Hypothalamus (tissue), 51 donors: ENCODE measurements at places on chromosomes 3 and 15.
A peak's percentile ranks its signal among the peaks of the same experiment; 100 is the strongest.

GRCh38 chr3:17027318-17027717 lies 142.6 kb downstream of the PLCL2 start:
- DNase-seq: no peak

- peak; percentile 30 for DNase-seq
These were observed 70.6 kb downstream of the GAP43 start for GRCh38 chr3:115693868-115694267.

- no peak for DNase-seq
These were observed 612 bp downstream of the C3orf38 start for GRCh38 chr3:88150371-88150770.

DNA sequence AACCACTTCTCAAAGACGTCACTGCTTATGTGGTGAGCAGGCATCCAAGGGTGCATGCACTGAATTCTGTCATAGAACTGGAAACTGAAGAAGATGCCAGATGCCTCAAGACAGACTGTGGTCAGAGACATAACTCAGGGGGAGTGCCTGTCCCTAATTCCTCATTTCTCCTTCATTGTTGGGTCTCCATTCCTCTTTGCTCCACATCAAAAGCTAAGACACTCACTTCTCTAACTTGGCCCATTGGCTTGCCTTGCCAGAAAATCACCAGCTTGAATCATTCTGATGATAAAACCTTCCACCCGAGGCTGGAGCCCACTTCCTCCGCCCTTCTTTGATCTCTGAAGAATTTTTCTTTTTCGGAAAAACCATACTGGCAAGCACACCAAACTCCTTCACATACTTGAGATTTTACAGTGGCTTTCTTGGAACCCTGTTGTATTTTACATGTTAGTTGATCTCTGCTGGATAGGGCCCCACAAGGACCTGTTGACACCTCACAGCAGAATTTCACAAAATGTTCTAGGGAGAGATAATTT lies 69.9 kb downstream of the COL8A1 start:
- no peak for DNase-seq

GRCh38 chr3:195403841-195404408 lies 38.9 kb downstream of the ACAP2 start:
- no peak for DNase-seq

GRCh38 chr3:15405448-15406050 lies 21.8 kb downstream of the METTL6 start:
- no peak for DNase-seq

- DNase-seq: peak; percentile 71
These were observed 78.2 kb downstream of the LINGO1 start for GRCh38 chr15:77554306-77555080.

DNA sequence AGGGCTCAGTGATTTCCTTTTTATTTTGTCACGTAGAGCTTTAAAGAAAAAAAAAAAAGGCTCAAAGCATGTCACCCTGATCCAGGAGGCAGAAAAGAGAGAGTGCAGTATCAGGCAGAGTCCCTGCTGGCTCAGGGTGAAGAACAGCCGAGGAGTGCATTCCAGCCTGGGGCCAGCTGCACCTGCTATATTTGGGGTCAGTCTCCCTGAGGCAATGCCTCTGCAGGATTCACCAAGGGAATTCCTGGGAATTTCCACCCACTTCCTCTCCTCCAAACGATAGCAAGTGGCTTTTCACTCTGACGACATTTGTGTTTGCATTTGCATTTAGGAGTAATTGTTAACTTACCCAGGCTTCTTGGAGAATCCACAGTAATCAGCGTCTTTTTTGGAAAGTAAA lies 202.9 kb upstream of the CTNNB1 start:
- DNase-seq: no peak

DNA sequence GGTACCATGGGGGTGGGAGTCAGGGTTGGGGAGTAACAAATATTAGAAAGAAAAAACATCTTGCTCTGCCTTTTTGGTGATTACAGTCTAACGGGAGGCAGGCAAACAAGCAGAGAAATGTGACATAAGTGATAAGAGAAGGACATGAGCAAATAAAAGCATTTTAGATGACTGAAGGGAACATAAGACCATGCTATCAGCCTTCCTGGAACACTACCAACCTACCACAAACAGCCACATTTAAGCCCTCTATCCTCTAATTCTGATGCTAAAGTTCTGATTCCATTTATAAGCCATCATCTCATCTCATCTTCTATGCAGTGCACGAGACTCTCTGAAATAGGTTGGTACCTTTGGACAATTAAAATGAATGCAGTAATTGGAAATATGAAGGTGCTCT lies 243.4 kb upstream of the P2RY1 start:
- no peak for DNase-seq

DNA sequence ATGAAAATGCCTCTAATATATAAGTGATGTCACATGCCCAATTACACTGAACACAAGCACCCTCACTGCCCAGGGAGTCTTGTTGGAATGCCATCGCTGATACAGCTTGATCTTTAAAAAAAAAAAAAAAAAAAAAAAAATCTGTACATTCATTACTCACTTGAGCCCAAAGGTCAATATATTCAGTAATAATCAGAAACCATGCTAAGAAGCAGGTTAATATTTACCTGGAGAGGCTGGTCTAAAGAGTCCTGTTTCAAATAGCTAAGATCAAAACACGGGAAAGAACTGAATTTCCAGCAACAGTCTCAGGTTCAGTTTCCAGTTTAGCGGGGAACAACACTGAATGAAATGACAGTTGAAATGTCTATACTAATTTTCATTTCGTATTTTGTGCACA lies 109.9 kb downstream of the UACA start:
- DNase-seq: no peak
